Activated T-cell treated with anti-CD3 and anti-CD28 coated beads, Interleukin-2, amount 50 U/mL, for 4 hours (primary cell): ENCODE measurements at places on chromosomes 13 and 19. TPM values are rescaled to one million over a fixed set of nuclear protein-coding genes. Genes with fewer than 3 reads are reported as not detected.

Gene CYP4F12
- total RNA-seq, result not detected

Gene ZBTB7A
- 49.6 TPM for total RNA-seq

Gene LYL1
- 3.0 TPM for total RNA-seq

Gene PSENEN
- 46.1 TPM for total RNA-seq

Gene APOC4
- total RNA-seq, result not detected

Gene ZNF625
- 1.1 TPM for total RNA-seq

Gene CIC
- 54.9 TPM for total RNA-seq

Gene OR7G2
- not detected for total RNA-seq

Gene NCAN
- total RNA-seq, result 0.05 TPM

GRCh38 chr13:112452380-112453206 lies 76.4 kb downstream of the SPACA7 start:
- DNase-seq, result no peak

DNA sequence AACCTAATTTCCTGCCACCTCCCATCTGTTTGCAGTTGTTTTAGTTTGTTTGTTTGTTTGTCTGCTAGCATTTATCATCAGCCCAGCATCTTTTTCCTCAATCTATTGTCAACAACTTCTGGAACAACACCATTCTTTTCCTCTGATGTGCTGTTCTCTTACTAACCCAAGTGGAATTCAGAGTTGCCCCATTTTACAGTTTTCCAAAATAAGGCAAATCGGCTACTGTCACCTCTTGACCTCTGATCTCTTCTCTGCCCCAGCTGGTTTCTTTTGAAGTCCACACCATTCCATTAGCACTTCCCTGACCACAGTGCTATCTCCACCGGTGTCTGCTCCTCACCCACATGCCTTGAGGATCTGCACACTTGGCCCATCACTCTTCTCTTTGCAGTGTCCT lies 102.4 kb downstream of the EFNB2 start:
- no peak for DNase-seq

DNA sequence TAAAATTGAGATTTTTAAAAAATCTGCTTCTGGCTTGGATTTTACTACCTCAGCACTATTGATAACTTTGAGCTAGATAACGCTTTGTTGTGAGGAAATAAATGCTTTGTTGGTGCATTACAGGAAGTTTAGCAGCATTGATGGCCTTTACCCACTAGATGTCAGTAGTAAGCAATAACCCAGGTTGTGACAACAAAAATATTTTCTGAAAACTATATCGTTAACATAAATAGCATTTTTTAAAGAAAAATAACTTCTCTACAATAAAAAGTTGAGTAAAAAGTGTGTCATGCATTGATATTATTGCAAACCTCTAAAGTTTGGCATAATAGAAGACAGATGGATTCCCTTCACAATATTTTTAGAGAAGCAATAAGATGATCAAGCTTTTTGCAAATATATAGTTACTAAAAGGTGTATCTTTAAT lies 1246.5 kb downstream of the UQCRFS1 start:
- DNase-seq, result no peak

DNA sequence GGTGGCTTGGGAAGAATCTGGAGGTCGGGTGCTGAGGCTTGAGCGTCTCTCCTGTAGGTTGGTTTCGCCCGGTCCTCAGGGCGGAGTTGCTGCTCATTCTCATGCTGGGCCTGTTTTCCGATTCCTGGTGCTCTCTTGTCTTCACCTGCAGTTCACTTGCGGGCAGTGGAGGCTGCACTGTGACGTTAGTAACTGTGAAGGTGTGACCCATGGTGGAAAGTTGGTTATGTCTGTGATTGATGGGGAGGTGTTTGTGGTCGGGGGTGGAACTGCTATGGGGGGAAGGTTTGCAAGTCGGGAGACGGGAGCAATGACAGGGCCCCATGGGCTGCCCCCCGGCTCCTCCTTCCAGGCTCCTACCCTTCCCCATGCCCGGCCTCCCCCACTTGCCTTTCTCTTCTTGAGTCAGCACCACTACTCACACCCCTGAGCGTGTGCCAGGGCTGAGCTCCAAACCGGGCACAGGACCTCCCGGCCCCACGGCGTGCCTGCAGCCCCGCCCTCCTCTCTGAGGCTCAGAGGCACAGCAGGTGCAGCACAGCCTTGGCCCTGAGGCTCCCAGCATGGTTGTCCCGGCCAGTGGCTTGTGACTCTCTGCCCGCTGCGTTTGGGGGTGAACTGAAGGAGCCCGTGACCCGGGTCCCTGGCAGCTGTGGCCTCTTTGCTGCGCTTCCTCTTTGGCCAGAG lies 79.1 kb downstream of the ATP11A start:
- no peak for DNase-seq

- no peak for DNase-seq
Observed at GRCh38 chr13:39225860-39226259, 187.6 kb downstream of the NHLRC3 start.

- DNase-seq, result no peak
Observed at GRCh38 chr19:47209319-47210179, 21.4 kb downstream of the BBC3 start.

DNA sequence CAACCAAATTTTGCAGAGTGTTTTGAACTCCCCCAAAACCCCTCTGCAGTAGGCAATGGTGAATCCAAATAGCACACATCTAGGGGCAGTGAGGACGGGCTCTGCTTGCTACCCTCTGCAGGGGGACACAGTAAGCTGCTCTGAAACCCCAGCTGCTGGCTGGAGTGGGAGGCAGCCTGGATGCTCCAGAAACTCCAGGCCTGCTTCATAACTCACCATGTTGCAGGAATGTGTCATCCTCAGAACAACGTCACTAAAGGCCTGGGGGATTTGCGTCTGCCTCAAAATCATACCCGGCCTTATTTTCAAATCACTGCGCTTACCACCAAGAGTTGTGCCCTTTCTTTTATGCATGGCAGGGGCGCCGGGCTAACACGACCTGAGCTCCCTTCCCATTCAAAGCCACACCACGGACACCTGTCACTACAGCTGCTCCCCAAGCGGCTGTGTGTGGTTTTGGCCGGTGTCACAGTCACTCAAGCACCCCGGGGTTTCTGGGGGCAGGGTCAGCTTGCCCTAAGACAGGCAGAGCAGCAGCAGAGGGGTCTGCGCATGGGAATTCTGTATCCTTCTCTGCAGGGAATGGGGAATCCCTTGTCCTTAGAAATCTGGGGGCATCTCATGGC lies 93.9 kb downstream of the TSHZ3 start:
- no peak for DNase-seq

GRCh38 chr13:44938854-44939253 lies 50.4 kb downstream of the NUFIP1 start:
- DNase-seq, result no peak

DNA sequence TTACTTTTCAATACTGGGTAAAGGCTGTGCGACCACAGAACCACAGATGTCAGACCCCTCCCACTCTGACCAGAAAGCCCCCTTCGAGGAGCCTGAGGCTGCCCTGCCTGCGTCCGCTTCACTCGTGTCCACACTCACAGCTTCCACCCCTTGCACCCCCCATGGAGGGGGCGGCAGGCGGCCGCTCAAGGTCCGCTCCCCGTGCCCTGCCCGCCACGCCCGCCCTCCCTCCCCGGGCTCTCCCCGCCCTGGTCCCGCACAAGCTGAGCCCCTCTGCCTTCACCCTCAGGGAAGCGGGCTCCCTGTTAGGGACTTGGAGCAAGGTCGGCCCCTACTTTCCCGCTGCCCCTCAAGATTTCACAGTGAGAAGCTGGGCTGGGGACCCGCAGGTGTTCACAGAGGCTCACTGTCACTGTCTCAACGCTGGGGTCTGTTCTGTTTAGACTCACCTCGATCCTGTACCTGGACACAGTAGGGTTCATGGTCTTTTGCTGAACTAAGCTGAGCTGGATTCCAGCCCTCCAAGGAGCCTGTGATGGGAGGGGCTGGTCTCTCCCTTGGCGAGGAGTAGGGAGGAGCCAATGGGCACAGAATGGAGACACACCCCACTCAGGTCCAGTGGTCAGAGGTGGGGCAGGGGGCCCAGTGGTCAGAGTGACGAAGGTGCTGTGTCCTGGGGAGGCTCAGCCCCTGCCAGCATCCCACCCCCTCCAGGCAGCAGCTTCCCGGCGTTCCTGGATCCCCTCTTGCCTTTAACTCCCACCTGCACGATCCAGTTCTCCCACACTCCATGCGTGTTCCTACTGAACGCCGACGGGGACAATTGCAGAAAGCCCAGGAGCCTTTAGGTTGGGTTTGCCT lies 69.5 kb downstream of the SPACA7 start:
- DNase-seq, result no peak

GRCh38 chr19:35643255-35644205 lies 2.0 kb downstream of the ETV2 start:
- peak; percentile 70 for DNase-seq

- DNase-seq, result no peak
Observed at GRCh38 chr13:61536433-61536832, 120.8 kb upstream of the PCDH20 start.

DNA sequence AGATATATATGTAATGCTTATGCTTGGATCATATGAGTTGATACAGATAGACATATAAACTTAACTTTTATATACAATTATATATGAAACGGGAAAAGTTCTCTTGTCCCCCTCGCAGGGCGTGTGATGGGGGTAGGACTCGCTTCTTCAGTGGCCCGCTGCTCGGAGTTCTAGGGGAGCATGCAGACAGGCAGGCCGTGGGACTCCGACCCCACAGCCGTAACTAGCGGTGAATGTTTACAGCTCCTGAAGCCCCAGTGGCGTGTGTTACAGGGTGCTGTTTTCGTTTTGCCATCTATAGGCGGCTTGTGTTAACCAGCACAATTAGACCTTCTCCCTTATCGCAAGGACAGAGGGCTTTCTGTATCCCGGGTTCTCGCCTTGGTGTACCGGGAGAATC lies 1899.8 kb downstream of the PCDH9 start:
- no peak for DNase-seq

DNA sequence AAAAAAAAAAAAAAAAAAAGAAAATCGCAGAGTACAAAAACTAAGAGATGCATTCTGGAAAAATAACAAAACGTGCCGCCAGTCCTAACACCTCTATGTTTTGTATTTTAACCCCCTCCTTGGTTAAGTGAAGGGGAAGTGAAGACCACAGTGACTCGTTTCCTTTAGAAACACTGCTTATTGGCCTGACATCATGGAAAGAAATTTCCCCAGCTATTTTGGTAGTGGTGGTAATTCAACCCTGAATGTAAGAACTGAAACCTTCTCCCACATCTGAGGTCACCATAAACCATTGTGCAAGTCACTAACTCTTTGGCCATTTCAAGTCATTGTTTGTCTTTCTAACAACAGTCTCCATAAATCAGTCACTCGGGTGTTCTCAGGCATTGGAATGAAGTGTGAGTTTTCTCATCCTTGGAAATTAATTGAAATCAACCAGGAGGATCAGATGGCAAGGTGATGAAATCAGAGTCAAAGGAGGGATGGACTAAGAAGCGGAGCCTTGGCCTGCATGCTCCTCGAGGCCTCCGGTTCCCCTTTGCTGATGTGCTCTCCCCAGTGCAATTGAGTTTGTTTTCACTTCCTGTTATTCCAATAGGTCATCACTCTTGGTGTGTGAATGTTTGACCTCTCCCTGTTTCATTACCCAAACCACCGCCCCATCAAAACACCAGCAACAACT lies 443.9 kb downstream of the FGF9 start:
- peak; percentile 10 for DNase-seq

- no peak for DNase-seq
Observed at GRCh38 chr13:78700121-78700910, 41.4 kb upstream of the OBI1 start.

DNA sequence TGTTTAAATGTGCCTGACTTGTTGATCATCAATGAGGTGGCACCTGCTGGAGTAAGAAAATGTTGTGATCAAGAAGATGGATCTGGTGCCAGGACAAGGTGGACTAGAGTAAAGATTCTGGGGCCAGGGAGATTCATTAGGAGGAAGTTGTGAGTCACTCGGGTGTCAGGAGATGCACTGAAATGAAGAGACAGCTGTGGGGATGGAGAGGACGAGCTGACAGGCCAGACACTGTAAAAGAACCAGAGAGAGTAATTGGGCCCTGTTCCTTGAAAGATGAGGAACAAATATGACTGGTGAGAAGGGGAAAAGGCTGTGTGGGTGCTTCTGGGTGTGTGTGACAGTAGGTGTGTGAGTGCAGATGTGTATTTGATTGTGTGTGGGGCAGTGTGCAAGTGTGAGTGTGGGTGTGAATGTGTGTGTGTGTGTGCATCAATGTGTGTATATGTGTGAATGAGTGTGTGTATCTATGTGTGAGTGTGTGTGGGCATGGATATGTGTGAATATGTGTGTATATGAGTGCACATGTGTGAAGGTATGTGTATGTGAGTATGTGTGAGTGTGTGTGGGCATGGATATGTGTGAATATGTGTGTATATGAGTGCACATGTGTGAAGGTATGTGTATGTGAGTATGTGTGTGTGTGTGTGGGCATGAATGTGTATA lies 260.5 kb downstream of the RFC3 start:
- no peak for DNase-seq

GRCh38 chr13:45833663-45834375 lies 17.7 kb downstream of the SIAH3 start:
- no peak for DNase-seq

- DNase-seq, result peak; percentile 52
Observed at GRCh38 chr19:55253842-55254624, 4.8 kb downstream of the PPP6R1 start.

DNA sequence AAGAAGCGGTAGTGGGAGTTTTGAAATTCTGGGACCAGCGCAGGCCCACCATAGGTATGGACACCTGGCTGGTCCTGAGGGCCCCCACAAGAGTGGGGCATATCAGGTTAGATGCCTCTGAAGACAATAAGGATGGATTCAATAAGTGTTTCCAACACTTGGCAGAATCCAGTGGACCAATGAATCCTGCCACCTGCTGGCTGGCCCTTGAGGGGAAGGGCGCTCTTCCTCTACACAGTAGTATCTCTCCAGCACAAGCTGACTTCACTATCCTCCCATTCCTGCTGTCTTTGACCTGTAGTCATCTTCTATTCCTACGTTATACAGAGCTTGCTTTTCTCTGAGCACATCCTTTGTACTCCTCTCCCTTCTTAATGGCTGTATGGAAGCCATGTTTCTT lies 199.7 kb upstream of the TSHZ3 start:
- no peak for DNase-seq

DNA sequence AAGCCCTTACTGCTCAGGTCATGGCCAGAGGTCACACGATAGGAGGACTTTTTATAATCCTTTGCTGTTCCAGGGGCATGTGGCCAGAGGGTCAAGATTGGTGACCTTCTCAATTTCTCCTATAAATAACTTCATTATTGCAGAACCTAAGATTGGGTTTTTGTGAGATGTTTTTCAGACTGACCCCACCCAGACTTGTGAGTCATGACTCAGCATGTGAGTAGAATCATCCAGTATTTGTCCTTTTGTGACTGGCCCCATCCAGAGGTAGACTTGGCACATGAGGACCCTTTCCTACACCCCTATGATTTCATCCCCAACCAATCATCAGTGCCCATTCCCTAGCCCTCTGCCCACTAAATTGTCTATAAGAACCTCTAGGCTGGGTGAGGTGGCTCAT lies 84.5 kb upstream of the ABCC4 start:
- DNase-seq, result no peak

DNA sequence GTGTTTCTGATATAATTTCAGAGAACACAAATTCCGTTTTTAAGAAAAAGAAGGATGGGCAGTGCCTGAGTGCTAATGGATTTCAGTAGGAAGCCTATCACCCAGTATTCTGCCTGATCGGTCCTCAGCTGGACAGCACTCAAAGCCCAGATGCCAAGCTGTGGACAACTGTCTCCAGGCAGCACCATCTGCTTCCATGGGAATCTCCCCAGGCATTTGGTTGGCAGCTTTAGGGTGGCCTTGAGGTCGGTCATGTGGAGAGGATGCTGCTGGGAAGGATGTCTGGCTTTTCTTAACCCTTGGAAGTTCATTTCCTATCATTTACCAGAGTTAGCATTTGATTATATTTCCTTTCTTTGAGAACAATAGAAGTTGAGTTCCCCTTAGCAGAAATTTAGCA lies 311.7 kb downstream of the TBC1D4 start:
- no peak for DNase-seq

- DNase-seq, result no peak
Observed at GRCh38 chr13:49951754-49952535, 15.8 kb upstream of the SPRYD7 start.
